Astrocyte of the spinal cord (primary cell): ENCODE measurements at places on chromosomes 12 and 14.

GRCh38 chr12:80045594-80045993, 53.7 kb upstream of the OTOGL start:
- peak; percentile 65 for DNase-seq

DNA sequence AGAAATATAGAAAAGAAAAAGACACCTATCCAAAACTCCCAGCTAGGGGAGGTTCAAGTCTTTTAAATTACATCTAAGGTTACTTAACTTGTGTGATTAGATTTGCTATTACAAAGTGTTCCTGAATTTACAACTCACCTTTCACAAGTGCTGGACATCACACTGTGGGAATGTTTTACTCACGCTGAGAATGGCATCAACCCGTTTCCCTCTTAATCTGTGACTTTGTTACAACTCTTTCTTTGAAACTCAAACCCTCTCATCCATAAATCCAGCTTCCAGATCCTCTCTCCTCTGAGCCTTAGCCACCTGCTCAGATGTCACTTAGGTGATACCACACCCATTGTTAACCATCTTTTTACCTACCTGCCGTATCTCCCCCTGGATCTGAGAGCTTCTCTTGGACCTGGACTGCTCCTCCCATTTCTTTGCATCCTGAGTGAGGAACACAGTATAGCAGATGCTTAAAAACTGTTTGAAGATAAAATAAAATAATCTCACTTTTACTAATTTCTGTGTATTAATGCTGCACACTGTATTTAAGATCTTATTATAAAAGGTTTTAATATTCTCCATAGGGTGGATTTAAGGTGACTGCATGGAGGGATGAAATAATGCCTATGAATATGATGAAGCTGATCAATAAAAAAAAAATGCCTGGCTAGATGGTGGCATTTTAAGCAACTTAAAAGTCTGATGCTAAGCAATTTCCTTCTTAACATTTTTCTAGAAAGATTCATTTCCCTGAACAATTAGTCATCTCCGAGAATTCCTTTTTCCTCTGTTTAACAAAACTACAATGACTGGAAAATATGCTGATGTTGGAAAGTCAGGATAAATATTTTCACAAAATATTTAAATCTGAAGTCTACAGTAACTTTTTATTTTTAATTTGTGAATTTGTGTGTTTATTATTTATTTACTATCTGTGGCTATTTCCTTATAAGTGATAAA, 39.1 kb upstream of the NAP1L1 start:
- DNase-seq: peak; percentile 52

- peak; percentile 84 for DNase-seq
These were observed 197.3 kb downstream of the TMTC3 start for GRCh38 chr12:88339254-88339949.

- DNase-seq: no peak
These were observed 145.6 kb upstream of the NCOR2 start for GRCh38 chr12:124713041-124713435.
